Astrocyte (in vitro differentiated cells and primary cell): ENCODE measurements at places on chromosomes 11 and 22.
A peak's percentile ranks its signal among the peaks of the same experiment; 100 is the strongest.

DNA sequence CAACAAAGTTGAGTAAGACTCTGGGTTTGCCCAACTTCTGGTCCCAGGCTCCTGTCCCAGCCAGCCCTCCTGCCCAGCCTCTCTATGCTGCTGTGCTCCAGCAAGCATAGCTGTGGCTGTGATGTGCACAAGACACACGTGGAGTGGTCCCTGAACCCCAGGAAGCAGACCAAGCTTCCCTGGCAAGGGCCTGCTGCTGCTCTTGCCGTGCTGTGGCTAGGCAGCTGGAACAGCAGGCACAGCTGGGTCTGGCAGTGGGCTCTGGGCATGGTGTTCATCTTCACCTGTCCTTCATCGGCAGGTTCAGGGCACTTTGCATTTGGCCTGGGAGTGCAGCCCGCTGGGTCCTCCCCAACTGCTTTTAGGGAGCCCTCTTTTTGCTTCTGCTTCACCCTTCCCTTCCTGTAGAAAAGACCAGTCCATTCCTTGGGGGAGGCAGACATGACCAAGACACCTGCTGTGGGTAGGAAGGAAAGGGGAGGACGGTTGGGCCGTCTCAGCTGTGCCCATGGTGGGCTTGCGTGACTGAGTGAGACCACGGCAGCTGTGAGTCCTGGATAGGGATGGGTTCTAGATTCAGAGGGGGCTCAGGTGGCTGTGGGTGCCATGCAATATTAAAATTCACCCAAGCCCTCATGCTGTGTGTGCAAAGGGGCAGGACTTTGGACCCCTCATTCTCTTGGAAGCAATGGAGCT lies 26.1 kb upstream of the ETS1 start:
- no peak for DNase-seq

DNA sequence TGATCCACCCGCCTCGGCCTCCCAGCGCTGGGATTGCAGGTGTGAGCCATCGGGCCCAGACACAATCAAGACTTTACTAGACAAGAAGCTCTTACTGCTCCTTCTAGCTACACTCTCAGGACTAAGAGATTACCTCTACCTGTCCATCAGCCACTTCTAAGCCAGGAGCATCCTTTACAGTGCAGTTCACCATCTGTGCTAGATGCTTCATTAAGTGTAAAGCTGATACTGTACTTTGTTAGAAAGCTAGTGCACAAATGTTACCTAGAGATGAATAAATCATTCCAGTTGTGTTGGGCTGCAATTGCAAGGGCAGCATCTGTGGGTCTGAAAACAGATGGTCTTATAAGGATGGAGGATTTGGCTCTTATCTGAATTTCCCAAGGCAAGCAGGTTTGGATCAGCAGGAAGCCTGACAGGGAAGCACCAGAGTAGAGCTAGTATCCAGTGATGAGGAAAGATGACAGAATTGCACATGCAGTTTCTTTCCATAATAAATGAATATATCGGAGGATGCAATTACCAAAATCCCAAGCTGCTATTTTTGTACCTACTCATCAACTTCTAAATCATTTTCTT lies 58.3 kb downstream of the FAM168A start:
- DNase-seq, result no peak

GRCh38 chr11:38446336-38446735 lies 1848.3 kb upstream of the RAG2 start:
- peak; percentile 91 for DNase-seq

DNA sequence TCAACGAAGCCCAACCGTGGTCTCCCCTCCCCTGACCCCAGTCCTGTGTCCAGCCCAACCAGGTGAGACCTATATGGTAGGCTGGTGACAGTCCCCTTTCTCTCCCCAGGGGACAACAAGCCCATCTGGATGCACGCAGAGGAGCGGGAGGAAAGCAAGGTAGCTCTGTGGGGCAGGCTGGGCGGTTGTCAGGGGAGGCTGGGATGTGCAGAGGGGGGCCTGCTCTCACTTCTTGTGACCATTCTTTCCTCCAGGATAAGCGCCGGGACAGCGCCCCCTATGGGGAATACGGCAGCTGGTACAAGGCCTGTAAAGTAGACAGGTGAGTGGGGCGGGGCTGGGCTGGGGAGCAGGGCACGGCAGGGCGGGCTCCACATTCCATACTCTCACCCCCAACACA lies 3.5 kb upstream of the RAB1B start:
- no peak for DNase-seq

DNA sequence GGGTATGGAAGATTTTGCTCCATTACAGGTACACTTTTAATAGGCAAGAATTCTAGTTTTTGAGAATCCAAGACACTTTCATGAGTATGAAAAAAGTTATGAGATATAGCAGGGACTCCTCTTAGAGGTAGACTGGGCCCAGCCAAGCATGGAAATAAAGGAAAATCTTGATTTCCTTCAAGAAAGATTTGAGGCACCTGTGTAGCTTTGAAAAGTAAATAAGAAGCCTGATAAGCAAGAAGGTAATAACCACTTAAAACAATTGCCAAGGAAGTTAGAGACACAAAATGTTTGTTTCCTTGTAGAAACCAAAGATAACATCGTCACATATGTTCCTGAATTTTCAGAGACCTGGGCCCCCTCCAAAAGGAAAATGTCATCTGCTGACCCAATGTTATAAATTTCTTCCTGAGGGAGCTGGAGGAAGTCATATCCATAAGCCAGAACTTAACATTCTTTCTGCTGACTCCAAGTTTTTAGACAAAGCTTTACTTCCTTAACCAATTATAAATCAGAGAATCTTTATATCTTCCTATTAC lies 314.5 kb upstream of the ANO3 start:
- no peak for DNase-seq

- no peak for DNase-seq
Measured at GRCh38 chr11:88167853-88168252, 7.4 kb downstream of the RAB38 start.

DNA sequence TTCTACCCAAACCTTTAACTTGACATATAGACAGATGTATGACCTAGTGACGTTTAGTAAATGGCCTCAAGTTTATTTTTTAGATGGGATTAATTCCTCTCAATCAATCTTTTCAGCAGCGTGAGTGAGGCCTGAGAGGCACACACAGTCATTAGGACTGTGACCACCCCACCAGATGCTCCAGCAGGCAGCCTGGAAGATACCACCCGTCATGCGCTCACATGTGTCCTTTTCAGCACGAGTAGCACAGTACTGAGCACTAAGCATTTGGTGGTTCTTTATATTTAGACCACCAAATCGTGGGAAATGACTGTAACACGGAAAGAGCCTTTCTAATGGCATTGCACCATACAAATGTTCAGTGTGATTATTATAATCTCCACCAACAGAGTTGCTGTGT lies 354.6 kb upstream of the DDI1 start:
- DNase-seq, result no peak

GRCh38 chr11:64929625-64930024 lies 5.1 kb downstream of the PPP2R5B start:
- no peak for DNase-seq

DNA sequence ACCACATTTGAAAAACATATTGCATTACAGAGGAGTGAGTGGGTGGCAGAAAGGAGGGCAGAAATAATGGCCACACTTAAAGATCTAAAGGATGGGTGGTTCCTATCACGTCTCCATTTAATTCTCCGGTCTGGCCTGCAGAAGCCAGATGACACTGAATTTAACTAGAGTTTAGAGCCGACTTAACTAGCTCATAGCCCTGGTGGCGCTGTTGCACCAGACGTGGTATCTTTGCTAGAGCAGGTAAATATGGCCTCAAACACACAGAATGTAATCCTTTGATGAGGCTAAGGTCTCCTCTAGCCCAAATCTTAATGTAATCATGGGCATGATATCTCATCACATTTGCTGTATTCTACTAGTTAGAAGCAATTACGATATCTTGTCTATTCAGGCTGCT lies 51.5 kb upstream of the GAL start:
- DNase-seq, result peak; percentile 43

GRCh38 chr11:57154739-57155138 lies 27.0 kb upstream of the LRRC55 start:
- no peak for DNase-seq

DNA sequence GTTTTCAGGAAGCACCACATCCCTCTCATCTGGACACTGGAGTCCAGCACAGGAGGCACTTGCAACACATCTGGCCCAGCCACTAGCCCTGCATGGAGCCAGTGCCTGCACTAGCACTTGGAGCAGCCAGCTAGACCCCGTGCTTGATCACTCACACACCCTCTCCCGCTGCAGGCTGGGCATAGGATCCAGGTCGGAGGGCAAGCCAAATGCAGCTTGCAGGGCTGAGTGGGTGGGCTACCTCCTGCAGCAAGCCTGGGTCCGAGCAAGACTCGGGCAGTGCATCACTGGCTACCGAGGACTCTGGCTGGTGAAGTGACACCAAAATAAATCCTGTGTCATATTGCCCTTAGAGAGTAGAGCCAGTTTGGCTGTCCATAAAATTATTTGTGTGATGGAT lies 1795.4 kb downstream of the LRRC4C start:
- no peak for DNase-seq

- no peak for DNase-seq
Measured at GRCh38 chr11:121105063-121105480, 4.0 kb downstream of the TECTA start.

DNA sequence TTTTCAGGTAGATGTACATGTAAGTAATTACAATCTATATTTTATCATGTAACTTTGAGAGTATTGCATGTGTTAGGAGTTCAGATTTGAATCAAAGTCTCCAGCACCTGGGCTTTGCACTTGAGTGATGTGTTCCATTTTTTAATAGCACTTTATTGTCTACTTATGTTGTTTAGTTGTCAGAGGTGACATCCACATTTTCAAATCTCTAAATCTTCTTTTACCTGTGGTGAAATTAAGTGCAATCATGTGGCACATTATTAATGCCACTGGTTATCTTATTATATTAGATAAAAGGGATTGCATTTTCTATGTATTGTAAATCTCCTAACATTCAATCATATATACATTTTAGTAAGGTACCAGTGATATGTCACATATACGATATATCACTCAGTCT lies 333.4 kb downstream of the AASDHPPT start:
- DNase-seq, result no peak

- no peak for DNase-seq
Measured at GRCh38 chr11:74777877-74778276, 29.2 kb downstream of the RNF169 start.

DNA sequence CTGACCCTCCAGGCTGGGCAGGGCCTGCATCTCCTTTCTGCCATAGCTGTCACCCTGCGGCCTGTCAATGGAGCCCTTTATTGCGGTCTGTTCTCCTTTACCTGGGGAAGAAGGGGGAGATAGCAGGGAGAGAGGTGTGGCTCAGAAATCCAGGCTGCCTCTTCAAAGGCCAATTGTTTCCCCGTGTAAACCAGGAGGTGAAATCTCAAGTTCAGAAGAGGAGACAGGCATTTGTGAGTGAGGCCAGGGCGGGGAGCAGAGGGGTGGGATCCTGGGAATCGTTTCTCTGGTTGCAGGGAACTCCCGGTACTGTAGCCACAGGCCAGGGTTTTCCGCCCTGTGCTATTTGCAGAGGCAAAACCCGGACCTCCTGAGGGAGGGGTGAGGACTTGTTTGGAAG lies 9.1 kb downstream of the DCPS start:
- no peak for DNase-seq

DNA sequence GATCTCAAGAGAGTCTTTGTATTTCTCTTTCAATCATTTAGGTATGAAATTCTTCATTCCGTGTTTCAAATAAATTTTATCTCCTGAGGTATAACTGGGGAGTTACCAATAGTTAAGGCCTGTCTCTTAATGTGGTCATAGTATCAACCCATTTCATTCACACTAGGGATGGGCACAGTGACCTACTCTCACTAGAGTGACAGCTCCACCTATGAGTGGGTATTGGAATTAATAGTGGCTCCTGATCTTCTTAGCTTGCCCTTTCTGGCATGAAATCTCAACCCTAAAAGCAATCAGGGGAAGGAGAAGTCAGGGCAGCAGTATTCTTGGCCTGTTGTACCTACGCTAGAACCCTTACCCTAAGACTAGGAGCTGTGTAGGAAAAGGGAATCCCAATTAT lies 507.7 kb downstream of the FAM181B start:
- DNase-seq, result no peak

GRCh38 chr22:44822534-44822933 lies 70.2 kb downstream of the ARHGAP8 start:
- DNase-seq, result no peak

GRCh38 chr22:38964989-38965388 lies 7.6 kb downstream of the APOBEC3A start:
- no peak for DNase-seq

DNA sequence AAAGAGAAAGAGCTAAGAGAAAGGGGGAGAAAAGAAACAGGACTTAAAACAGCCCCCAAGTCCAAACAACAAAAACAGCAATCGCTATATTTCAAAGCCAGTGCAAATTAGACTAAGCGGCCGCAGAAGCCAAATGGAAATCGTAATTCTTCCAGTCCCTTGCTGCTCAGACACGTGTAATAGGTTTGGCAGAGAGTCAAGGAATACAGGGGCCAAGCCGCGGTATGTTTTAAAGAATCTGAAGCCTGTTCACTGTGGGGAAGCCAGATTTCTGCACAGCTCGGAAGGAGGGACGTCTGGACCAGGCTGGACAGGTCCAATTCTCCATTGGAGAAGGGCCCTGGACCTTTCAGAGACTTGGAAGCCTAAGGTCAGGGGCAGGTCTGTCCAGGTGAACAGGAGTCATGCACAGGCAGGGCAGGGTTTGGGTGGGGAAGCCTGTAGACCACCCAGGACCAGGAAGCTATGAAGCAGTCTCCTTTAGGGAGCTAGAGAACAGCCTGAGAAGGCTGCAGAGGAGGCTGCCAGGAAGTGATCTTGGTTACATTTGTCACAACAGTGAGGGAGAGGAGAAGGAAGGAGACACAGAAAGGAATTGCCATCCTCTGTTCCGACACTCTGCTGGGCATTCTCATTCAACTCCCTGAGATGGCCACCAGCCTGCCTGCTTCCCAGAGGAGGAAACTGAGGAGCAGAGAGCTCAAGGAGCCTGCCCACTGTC lies 265.5 kb upstream of the ISX start:
- peak; percentile 53 for DNase-seq

- no peak for DNase-seq
Measured at GRCh38 chr22:43838161-43838560, 24.2 kb downstream of the SULT4A1 start.

DNA sequence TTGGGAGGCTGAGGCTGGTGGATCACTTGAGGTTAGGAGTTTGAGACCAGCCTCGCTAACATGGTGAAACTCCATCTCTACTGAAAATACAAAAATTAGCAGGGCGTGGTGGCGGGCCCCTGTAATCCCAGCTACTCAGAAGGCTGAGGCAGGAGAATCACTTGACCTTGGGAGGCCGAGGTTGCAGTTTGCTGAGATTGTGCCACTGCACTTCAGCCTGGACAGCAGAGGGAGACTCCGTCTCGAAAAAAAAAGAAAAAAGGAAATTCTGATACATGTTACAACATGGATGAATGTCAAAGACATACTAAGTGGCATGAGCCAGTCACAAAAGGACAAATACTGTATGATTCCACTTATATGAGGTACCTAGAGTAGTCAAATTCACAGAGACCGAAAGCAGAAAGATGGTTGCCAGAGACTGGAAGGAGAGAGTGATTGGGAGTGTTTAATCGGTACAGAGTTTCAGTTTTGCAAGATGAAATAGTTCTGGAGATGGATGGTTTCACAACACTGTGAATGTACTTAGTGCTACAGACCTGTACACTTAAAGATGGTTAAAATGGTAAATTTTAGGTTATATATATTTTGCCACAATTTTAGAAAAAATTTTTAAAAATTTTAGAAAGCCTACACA lies 92.3 kb downstream of the BLID start:
- DNase-seq, result no peak
